ENCODE measurements at places on chromosomes 3 and 15.

DNA sequence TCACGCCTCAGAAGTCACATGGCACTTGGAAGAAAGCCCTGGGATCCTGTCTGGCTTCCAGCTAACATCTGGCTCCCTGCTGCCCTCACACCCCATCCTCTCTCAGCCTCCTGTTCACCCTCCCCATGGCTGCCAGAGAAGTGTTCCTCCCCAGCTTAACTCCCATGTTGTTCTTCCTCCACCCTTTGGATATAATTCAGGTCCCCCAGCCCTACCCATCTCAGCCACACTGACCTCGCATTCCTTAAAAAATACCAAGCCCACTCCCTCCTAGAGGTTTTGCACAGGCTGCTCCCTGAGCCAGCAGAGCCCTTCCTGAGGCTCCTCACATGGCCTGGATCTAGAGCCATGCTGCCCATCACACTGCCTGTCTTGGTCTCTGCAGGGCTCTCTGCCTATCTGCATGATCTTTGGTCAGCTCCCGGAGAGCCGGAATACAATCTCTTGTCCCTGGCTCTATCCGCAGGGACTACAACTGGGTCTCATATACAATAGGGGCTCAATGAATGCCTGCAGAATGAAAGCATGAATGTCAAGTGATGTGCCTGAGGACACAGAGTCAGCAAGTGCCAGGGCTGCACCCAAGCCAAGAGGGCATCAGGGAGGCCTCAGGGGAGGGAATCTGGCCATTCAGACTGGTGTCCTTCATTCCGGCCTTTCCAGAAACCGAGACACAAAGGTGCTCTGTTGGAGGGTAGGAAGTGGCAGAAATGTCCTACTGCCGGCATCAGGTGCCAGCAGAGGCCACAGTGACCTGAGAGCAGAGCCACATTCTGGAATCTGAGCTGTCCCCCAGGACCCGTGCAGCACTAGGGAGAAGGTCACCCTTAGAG lies 3.8 kb upstream of the TKT start:
- DNase-seq, result no peak

DNA sequence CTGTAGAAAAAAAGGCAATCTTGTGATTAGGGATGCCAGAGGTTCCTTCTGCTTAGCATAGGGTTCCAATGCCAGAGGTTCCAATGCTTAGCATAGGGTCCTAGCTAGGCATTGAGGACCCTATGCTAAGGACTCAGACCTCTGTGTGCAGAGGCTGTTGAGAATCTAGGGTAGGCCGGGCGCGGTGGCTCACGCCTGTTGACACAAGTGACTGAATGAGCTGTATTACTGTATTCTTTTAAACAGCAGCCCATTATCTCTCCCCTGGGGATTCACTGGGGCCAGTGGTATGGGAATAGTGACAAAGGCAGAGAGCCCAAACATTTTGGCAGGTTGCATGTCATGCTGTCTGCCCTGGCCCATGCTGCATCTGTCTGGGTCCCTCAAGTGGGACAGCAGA lies 16.2 kb downstream of the PAK6 start:
- no peak for DNase-seq

- no peak for DNase-seq
These were observed 657.2 kb downstream of the FHIT start for GRCh38 chr3:60594025-60594424.

- no peak for DNase-seq
These were observed 6.6 kb upstream of the KLF13 start for GRCh38 chr15:31320022-31320421.

DNA sequence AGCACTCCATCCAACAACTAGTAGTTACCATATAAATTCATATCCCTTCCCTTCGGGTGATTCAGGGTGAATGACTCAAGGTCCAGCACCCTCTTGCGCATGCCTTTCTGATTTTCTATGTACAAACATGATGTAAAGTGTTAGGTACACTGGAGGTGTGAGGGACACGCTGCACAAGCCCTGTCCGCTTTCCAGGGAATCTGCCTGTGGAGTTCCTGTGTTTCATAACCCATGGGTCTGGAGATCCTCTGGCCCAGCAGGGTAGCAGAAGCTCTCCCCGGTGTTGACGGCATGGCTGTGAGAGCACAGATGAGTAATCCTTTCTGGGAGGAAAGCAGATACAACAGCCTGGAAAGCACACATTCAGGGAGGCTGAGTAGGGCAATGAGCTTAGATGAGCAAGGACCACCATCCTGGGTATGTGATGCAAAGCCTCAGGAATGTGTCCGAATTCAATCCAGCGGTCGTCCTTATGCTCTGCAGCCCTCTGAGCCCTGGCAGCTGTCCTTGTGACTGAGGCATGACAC lies 142.9 kb upstream of the TP63 start:
- DNase-seq, result no peak

Data from activated effector memory CD4-positive, alpha-beta T cell treated with anti-CD3 and anti-CD28 coated beads, Interleukin-2, amount 50 U/mL, for 16 hours (primary cell).